ENCODE measurements at places on chromosomes 12 and 14. TPM values are rescaled to one million over a fixed set of nuclear protein-coding genes. Genes with fewer than 3 reads are reported as not detected.

DNA sequence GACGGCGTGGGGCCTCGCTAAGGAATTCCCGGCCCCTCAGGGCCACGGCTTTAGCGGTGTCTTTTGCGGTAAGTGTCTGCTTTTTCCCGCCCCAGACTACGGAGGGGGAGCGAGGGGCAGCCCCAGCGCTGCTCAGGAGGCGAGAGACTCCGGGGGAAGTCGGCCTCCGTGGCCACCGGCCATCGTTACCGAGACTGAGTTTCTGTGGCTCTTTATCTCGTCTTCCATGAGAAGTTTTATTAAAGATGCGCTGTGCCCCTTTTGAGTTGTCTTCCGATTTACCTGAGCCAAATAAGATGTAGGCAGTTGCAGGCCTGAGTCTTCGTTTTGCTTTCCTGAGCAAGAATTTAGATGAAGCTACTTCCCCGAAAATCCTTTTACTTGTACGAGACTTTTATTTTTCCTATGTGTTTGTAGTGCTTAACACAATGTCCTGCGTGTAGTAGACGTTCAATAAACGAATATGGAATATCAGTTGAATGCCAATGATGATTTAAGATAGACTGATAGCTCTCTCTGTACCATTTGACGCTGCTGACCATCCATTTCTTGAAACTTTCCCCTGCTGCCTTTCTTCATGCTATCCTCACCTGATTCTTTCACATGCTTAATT is 462 bp downstream of the SRP54 start:
- no peak for DNase-seq

The CCDC175 gene
- total RNA-seq, result not detected

DNA sequence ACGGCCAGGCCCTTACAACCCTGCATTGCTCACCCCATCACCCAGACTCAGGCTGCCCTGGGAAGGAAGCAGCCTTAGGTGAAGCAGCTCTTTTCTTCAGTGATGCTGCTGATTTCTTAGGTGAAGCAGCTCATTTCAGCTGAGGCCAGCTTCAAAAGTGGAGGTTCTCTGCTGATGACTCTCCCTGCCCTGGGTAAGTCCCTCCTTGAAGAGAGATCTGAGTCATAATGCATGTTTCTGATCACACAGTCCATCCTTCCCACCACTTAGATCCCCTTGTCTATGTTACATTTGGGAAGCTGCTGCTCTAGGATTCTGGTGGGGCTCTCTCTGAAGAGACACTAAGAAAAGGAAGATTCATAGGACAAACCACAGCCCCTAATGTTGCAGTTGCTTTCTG is 17.2 kb upstream of the ZNF140 start:
- no peak for DNase-seq

GRCh38 chr12:111745211-111745610 is 21.5 kb upstream of the ALDH2 start:
- peak; percentile 57 for DNase-seq

The KLRF1 gene
- total RNA-seq, result not detected

- DNase-seq, result no peak
Observed at GRCh38 chr14:70920608-70921007, 13.3 kb downstream of the PCNX1 start.

DNA sequence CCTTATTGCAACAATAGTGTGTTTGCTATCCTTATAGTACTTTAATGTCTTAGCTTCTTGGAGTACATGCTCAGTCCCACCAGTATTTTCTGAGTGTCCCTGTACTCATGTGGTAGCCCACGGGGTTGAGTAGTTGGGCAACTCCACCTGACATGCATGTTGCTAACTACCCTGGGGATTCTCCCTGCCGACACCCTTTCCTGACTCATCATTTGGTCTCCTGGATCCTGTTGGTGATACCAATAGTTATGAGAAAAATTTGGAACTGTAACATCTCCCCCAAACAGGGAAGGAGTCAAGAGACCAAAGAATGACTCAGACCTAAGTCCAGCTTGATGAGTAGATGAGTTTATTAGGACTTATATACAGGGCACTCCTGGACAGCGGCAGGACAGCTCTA is 101.6 kb downstream of the BRMS1L start:
- DNase-seq, result no peak
